ENCODE measurements at places on chromosomes 4 and X.

DNA sequence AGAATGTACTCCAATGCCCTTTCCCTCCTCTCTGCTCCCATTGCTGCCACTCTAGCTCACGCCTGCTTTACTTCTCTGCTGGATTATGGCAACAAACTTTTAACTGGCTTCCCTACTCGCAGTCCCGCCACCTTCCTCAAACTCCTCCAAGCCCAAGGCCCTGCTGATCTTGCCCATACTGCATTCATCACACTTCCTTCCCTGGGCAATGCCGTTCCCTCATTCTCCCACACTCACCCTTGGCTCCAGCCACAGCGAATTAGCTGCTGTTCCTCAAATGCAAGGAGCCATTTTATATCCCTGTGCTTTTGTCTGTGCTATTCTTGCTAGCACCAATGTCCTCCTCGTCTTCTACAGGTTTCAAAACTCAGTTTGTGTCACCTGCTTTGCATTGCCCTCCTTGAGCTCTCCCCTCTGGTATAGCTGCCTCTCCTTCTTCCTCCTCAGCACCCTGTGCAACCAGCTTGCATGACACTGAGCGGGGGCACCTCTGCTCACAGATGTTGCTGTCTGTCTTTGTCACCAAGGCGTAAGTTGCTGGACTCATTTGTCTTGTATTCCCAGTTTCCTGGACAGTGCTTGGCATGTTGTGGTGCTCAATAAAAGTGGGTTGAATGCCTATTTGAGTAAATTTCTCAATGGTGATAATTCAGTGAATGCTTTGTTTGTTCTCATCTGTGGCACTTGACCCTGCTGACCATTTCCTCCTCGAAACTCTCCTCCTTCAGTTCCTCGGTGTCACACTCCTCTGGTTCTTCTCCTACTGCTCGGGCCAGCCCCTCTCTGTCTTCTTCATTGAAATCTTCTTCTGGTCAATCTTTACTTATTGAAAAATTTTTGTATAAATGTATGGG lies 22.4 kb upstream of the MGST2 start:
- DNase-seq: no peak

- peak; percentile 71 for DNase-seq
Observed at GRCh38 chrX:115560211-115560977, 580 bp upstream of the PLS3 start.

- no peak for DNase-seq
Observed at GRCh38 chrX:53717205-53717604, 30.7 kb upstream of the HUWE1 start.

- DNase-seq: no peak
Observed at GRCh38 chrX:15916704-15917084, 62.1 kb upstream of the AP1S2 start.

DNA sequence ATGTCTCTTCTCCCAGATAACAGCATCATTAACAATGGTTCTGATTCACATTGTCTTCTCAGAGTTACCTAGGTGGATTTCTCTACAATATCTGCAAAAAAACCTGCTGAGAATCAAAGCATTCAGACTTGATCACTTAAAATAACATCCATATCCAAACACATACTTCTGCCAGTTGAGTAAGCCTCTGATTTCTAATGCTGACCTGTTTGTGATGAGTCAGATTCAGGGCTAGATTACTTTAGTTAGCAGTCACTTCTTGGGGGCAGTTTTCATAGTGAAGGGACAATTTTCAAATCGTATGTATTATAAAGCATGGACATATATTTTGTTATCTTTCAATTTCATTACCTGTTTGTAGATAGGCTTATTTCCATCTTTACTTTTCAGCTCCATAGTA lies 35.5 kb downstream of the CCNI start:
- peak; percentile 74 for DNase-seq

GRCh38 chr4:167234316-167234881 lies at the start of gene SPOCK3:
Gene SPOCK3, minus strand, starts transcription at chr4:167234494.
- peak; percentile 5 for DNase-seq

DNA sequence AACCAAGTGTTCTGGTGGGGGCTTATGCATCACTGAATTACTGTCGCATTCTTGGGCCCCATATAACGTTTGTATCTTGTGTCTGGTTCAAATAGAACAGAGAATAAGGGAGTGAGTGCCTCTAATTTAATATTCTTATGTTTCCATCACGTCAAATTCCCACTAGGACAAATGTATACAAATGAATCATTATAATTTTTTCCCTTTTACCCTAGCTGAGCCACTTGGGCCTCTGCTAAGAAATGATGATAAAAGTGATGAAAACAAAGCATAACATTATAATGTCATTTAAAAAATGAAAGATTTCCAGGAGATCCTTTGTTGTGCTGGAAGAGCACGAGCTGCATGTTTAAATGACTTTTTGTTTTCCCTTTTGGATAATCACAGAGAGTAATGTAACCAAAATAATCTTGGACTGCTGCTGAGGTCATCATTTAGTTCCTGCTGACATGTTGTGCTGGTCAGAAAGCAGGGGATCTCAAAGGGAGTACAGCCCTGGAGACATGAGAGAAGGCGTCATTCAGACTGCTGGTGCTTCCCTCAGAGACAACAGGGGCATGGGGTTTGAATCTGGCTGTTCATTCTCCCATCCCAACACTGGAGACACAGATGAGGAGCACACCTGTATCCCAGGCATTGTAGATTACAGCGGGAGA lies 105.1 kb upstream of the SCOC start:
- DNase-seq: no peak

Data from EH (cell line).